ENCODE measurements at places on chromosomes 13 and 19. TPM values are rescaled to one million over a fixed set of nuclear protein-coding genes. Genes with fewer than 3 reads are reported as not detected.

ATP8B3 gene
- total RNA-seq = 8.7 TPM

OR7E24 gene
- not detected for total RNA-seq

KLK13 gene
- 4.2 TPM for total RNA-seq

CEACAM3 gene
- not detected for total RNA-seq

TYROBP gene
- total RNA-seq = not detected

SMAD9 gene
- 1.1 TPM for total RNA-seq

ZNF865 gene
- total RNA-seq = 14.3 TPM

C13orf46 gene
- 0.55 TPM for total RNA-seq

POU2F2 gene
- total RNA-seq = 2.8 TPM

GRCh38 chr13:37775871-37776270 lies 93.7 kb downstream of the TRPC4 start:
- no peaks in the 10 kb centered on the region for H3K4me1 ChIP-seq
- no peak for DNase-seq
- no peaks in the 10 kb centered on the region for H3K27me3 ChIP-seq
- H3K4me3 ChIP-seq = no peak overlapping the region
- no peaks in the 10 kb centered on the region for H3K36me3 ChIP-seq
- no peak overlapping the region for H3K27ac ChIP-seq

GRCh38 chr13:66811455-66811854 lies 418.7 kb downstream of the PCDH9 start:
- DNase-seq = no peak
- H3K27ac ChIP-seq = no peak overlapping the region
- H3K4me1 ChIP-seq = no peaks in the 10 kb centered on the region
- H3K36me3 ChIP-seq = peaks cover 9% of the 10 kb centered on the region

DNA sequence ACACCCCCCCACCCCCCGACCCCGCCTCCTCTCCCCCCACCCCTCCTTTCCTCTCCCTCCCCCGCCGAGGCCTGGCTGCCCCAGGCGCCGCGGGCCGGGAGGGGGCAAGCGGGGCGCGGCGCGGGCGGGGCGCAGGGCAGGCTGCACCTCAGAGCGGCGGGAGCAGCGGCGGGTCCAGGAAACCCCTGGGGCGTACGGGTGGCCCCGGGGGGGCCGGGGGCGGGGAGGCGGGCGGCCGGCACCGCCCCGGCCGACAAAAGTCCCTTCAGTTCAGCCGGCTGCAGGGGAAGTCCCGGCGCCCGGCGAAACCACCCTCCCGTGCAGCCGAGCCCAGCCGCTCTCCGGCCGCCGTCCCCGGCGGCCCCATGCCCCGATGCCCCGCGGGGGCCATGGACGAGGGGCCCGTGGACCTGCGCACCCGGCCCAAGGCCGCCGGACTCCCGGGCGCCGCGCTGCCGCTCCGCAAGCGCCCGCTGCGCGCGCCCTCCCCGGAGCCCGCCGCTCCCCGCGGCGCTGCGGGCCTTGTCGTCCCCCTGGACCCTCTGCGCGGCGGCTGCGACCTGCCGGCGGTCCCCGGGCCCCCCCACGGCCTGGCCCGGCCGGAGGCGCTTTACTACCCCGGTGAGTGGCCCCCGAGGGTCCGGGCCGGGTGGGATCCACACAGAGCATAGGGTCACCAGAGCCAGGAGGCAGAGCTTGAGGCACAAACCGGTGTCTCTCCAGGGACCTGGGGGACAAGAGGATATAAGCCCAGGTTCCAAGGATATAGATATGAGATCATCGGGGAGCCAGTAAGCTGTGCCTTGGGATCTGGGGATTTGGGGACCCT lies at the start of gene BCL3:
TSS of gene BCL3 (plus strand) at position 283 of the 829 bp plus-strand sequence. CDS start at position 366, 83 bp downstream.
- H3K4me1 ChIP-seq = no peaks in the 10 kb centered on the region
- peaks cover 39% of the 10 kb centered on the region for H3K27me3 ChIP-seq
- H3K27ac ChIP-seq = no peak within 1 kb of the TSS
- H3K36me3 ChIP-seq = no peaks in the 10 kb centered on the region
- H3K4me3 ChIP-seq = peak within 1 kb of the TSS; percentile 62

DNA sequence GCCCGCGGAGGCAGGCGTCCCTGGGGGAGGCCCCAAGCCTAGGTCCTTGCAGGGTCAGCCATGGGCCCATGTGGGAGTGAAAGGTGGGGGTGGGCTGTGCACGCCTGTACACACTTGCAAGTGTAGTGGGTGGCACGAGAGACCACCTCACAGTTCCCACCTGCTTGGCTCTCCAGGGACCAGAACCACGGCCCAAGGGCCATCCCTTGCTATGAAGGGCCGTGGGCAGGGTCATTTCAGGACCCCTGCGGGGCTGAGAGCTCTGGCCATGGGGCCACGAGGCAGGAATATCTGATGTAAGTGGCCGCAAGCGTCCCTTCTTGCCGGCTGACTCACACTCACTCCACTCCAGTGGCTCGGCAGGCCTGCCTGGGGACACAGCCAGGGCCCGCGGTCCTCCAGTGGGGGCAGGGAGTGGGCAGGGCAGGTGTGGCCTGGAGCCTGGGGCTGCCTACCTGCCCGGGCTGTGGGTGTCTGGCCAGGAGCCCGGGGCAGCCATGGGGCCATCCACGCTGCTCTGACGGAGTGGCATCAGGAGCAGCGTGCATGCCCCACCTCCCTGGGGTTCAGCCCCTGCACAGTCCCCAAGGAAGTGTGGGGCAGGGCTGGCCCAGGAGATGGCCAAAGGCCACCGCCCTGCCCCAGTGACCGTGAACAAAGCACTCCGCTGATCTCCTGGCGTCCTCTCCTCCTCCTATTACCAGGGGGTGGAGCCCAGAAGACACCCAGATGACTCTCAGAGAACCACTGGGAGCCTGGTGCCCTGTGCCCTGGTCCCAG lies 8.6 kb upstream of the MKNK2 start:
- DNase-seq = no peak
- H3K27me3 ChIP-seq = no peaks in the 10 kb centered on the region
- no peak overlapping the region for H3K27ac ChIP-seq

GRCh38 chr13:46062185-46062584 lies 9.6 kb upstream of the ZC3H13 start:
- H3K27me3 ChIP-seq = no peaks in the 10 kb centered on the region
- no peaks in the 10 kb centered on the region for H3K36me3 ChIP-seq
- no peak overlapping the region for H3K4me3 ChIP-seq
- DNase-seq = no peak
- H3K4me1 ChIP-seq = no peaks in the 10 kb centered on the region

DNA sequence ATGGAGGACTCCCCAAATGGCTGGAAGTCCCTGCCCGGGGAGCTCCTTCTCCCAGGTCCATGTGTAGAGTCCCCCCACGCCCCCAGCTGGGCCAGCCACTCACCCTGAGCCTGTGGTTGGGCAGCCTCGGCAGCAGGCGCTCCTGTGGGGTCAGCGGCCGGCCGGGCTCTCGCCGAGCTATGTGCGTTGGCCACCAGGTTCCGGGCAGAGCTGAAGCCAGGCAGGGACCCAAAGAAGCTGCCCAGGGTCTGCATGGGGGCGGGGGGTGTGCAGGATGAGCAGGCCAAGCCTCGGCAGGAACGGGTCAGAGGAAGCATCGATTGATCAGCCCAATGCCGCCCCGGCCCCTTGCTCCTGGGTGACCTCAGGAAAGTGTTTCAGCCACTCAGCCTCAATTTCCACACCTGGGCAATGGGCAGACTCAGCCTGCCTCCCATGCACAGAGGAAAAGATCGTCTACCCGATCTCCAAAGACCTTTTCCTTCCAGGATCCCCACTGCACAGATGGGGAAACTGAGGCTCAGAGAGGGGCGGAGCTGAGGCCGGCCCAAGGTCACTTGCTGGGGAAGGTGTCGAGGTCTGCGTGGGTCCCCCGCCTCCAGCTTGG lies 732 bp downstream of the PLIN4 start:
- H3K4me3 ChIP-seq = no peak overlapping the region
- DNase-seq = no peak
- peaks cover 3% of the 10 kb centered on the region for H3K27me3 ChIP-seq

- no peak overlapping the region for H3K27ac ChIP-seq
- no peaks in the 10 kb centered on the region for H3K36me3 ChIP-seq
- no peaks in the 10 kb centered on the region for H3K4me1 ChIP-seq
- H3K27me3 ChIP-seq = no peaks in the 10 kb centered on the region
- peak; percentile 20 for DNase-seq
- H3K4me3 ChIP-seq = no peak overlapping the region
These were observed 75.6 kb downstream of the SPACA7 start for GRCh38 chr13:112451512-112452379.

- H3K27ac ChIP-seq = no peak overlapping the region
- no peaks in the 10 kb centered on the region for H3K27me3 ChIP-seq
- peaks cover 5% of the 10 kb centered on the region for H3K36me3 ChIP-seq
- no peaks in the 10 kb centered on the region for H3K4me1 ChIP-seq
- no peak overlapping the region for H3K4me3 ChIP-seq
- no peak for DNase-seq
These were observed 77.0 kb downstream of the SOX1 start for GRCh38 chr13:112143753-112144615.

DNA sequence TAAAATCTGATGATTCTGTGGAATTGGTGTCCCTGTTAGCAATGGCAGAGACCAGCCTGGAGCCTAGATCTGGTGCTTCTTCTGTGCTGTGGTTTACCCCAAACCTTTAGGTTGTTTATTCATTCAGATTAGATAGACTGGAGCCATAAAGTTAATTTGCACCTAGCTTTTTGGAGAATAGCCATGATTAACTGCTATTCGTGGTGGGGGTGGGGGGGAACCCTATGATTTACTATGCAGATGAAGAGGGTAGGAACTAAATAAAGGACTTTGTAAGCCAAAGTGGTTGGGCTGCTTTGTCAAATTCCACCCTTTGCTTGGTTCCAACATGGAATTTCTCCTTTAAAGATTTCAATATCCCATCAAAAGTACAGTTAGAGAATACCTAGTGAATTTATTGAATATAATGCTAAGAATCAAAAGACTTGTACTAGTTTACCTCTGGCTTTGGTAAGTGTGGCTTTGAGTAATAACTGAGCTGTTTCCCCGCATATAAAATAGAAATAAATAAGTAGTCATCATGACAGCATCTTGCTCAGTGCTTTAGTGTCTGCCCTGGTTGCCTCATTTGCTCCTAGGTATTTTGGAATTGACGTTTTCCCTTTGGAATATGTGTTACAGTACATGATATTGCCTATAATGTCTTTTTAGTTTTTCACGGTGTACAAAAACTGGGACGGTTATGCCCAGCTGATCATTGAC lies 27.6 kb downstream of the SKA3 start:
- H3K4me3 ChIP-seq = no peak overlapping the region
- H3K27ac ChIP-seq = no peak overlapping the region
- H3K4me1 ChIP-seq = peaks cover 3% of the 10 kb centered on the region
- peaks cover 43% of the 10 kb centered on the region for H3K36me3 ChIP-seq
- DNase-seq = no peak

DNA sequence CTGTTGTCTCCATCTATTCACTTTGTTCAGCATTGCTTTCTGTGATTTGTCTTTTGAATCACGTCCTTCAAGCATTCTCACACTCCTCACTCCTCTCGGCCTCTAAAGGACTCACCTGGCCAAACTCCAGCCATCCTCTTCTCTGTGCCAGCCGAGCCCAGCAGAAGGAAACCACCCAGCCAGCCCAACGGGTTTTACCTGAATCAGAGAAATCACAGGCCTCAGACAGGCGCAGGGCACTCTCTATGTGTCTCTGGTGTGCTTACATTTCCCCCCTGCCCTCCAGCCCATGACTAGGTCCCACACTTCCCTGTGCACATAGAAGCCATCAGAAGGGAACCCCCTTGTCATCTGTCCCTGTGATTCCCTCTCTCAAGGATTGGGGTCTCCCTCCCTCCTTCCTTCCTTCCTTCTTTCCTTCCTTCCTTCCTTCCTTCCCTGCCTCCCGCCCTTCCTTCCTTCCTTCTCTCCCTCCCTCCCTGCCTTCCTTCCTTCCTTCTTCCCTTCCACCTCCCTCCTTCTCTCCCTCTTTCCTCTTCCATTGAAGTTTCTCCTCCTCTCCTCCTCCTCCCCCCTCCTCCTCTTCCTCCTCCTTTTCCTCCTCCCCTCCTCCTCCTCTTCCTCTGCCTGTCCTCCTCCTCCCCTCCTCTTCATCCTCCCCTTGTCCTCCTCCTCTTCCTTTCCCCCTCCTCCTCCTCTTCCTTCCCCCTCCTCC lies 8.8 kb upstream of the ZNF541 start:
- peaks cover 5% of the 10 kb centered on the region for H3K36me3 ChIP-seq
- H3K4me3 ChIP-seq = no peak overlapping the region
- no peak overlapping the region for H3K27ac ChIP-seq
- DNase-seq = no peak
- H3K4me1 ChIP-seq = no peaks in the 10 kb centered on the region
- H3K27me3 ChIP-seq = no peaks in the 10 kb centered on the region

GRCh38 chr13:48161530-48162179 lies 66.8 kb upstream of the MED4 start:
- no peaks in the 10 kb centered on the region for H3K27me3 ChIP-seq
- H3K36me3 ChIP-seq = no peaks in the 10 kb centered on the region
- DNase-seq = no peak

DNA sequence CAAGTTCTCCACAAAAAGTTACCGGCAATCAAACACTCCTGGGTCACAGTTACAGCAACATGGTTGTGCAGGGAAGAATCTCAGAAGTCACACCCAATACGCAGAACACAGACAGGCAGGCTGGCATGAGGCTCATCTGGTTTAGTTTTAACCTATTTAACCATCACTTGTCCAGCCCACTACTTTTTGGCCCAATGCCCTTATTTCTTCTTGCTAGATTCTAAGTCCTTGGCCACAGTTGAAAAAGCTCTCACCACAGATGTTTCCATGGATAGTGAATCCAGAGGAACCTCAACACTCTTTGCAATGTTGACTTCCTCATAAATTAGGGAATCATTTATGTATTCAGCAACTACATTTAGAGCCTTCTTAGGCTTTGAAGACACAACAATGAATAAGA lies 50.7 kb upstream of the FNDC3A start:
- H3K27ac ChIP-seq = no peak overlapping the region
- H3K36me3 ChIP-seq = no peaks in the 10 kb centered on the region
- DNase-seq = no peak
- no peaks in the 10 kb centered on the region for H3K27me3 ChIP-seq

GRCh38 chr19:1163934-1164683 lies 10.0 kb downstream of the SBNO2 start:
- peaks cover 4% of the 10 kb centered on the region for H3K36me3 ChIP-seq
- no peak for DNase-seq
- H3K4me3 ChIP-seq = no peak overlapping the region
- H3K27me3 ChIP-seq = no peaks in the 10 kb centered on the region
- H3K4me1 ChIP-seq = no peaks in the 10 kb centered on the region
- H3K27ac ChIP-seq = no peak overlapping the region

GRCh38 chr13:64718116-64718515 lies 2512.0 kb downstream of the PCDH9 start:
- H3K4me1 ChIP-seq = no peaks in the 10 kb centered on the region
- H3K27me3 ChIP-seq = no peaks in the 10 kb centered on the region
- DNase-seq = no peak
- no peak overlapping the region for H3K4me3 ChIP-seq

GRCh38 chr13:26133286-26133685 lies 81.5 kb upstream of the SHISA2 start:
- DNase-seq = no peak
- no peaks in the 10 kb centered on the region for H3K27me3 ChIP-seq
- no peaks in the 10 kb centered on the region for H3K36me3 ChIP-seq
- H3K27ac ChIP-seq = no peak overlapping the region

DNA sequence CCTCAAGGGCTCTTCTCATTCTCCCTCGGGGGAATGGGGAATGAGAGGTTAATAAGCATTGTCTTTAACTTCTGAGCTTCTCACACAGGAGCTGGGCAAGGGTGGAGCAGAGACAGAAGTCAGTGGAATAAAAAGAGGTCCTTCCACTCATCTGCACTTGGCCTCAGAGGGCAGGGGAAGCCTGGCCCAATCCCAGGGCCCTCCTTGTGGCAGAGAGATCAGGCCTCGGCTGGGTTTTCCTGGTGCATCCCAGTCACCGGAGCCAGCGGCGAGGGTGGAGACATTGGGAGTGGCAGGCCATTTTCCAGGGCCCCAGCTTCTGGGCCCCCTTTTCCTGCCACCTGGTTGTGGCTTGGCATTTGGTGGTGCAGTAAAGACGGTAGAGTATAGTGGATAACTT lies 10.6 kb downstream of the CALM3 start:
- H3K4me3 ChIP-seq = no peak overlapping the region
- H3K4me1 ChIP-seq = no peaks in the 10 kb centered on the region
- no peak for DNase-seq
- peaks cover 39% of the 10 kb centered on the region for H3K36me3 ChIP-seq
- H3K27me3 ChIP-seq = no peaks in the 10 kb centered on the region
